ENCODE measurements at places on chromosomes 13 and 19.
A peak's percentile ranks its signal among the peaks of the same experiment; 100 is the strongest.

GRCh38 chr13:67308004-67308772 lies 78.1 kb upstream of the PCDH9 start:
- H3K27me3 ChIP-seq = no peaks in the 10 kb centered on the region
- no peaks in the 10 kb centered on the region for H3K4me1 ChIP-seq
- no peak for ATAC-seq
- H3K27ac ChIP-seq = no peak overlapping the region
- H3K36me3 ChIP-seq = no peaks in the 10 kb centered on the region

DNA sequence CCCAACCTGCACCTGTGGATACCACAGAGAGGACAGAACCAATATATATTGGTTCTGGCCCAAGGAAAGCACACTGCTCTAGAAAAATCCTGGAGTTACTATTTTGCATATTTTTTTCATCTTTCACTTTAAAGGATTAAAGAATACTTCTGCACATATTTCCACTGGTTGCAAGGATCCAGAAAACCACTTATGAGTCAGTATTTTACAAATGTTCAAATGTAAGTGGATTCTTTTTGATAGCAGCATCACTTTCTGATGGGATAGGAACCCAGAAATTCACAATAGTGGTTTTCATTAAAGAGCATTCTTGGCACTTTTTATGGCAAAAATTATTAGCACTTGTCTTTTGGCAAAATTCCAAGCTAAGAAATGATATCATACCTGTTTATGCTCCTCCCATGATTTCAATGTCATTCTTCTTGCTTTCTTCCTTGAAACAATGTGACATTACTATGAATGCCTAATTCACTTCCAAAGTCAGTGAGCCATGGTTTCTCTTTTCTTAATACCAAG lies 38.2 kb downstream of the MZT1 start:
- peaks cover 4% of the 10 kb centered on the region for H3K27me3 ChIP-seq
- ATAC-seq = no peak
- H3K27ac ChIP-seq = no peak overlapping the region
- no peak overlapping the region for H3K4me3 ChIP-seq
- H3K4me1 ChIP-seq = no peaks in the 10 kb centered on the region

DNA sequence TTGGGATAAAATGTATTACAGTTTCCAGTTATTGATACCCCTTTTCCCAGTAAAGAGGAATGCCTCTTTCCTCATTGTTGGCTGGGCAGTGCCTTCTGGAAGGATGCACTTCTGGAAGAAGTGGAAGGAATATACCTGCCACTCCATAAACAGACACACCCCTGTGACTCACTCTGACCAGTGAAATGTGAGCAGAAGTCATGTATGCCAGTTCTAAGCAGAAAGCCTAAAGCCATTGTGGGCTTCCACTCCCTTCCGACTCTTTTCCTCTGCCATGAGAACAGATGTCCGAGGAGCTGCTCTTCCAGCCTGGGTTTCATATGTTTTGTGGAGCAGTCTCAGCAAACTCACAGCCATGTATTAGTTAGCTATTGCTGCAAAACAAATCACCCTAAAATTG lies 166.1 kb upstream of the SERP2 start:
- H3K27me3 ChIP-seq = no peaks in the 10 kb centered on the region
- no peak overlapping the region for H3K27ac ChIP-seq
- H3K36me3 ChIP-seq = no peaks in the 10 kb centered on the region
- peaks cover 12% of the 10 kb centered on the region for H3K4me1 ChIP-seq
- no peak overlapping the region for H3K4me3 ChIP-seq
- ATAC-seq = no peak

DNA sequence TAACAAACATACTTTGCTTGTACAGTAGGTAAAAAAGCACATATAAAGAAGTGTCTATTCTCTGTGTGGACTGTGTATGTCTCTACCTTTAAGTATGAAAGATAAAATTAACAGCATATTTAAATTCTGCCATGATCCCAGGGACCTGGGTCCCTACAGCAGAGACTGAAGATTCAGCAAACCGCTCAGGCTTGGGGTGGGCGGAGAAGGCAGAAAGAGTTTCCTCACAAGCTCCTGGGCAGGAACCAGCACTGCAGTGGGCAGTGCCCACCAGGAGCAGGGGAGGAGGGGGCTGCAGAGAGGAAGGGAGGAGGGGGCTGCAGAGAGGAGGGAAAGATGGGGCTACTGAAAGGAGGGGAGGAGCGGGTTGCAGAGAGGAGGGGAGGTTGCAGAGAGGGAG lies 44.6 kb upstream of the GRTP1 start:
- H3K27ac ChIP-seq = peak overlapping the region; percentile 4
- ATAC-seq = no peak
- no peak overlapping the region for H3K4me3 ChIP-seq
- peaks cover 13% of the 10 kb centered on the region for H3K4me1 ChIP-seq
- H3K27me3 ChIP-seq = peaks cover 41% of the 10 kb centered on the region
- no peaks in the 10 kb centered on the region for H3K36me3 ChIP-seq

DNA sequence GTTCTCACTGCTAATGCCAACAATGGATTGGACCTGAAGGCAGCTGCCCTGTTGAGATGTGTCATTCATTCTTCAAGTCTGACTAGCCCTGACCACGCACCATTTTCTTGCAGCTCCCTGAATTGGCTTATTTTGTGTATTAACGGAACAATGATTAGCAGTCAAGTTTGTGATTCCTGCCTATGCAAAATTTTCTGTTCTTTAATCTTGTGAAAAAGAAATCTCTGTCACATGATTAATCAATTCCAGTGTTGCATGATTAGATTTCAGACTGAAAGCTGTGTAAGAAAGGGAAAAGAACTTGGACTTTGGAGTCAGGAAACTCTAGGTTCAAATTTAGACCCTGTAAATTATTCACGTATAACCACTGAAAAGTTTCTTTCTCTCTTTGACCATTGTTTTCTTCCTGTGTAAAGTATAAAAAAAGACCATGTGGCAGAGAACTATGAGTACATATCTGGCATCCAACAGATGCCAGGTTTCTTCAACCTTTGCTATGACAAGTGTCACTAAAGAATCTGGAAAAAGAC lies 64.5 kb upstream of the SLC10A2 start:
- no peaks in the 10 kb centered on the region for H3K36me3 ChIP-seq
- H3K4me3 ChIP-seq = no peak overlapping the region
- no peaks in the 10 kb centered on the region for H3K4me1 ChIP-seq
- peaks cover 5% of the 10 kb centered on the region for H3K27me3 ChIP-seq
- H3K27ac ChIP-seq = no peak overlapping the region

DNA sequence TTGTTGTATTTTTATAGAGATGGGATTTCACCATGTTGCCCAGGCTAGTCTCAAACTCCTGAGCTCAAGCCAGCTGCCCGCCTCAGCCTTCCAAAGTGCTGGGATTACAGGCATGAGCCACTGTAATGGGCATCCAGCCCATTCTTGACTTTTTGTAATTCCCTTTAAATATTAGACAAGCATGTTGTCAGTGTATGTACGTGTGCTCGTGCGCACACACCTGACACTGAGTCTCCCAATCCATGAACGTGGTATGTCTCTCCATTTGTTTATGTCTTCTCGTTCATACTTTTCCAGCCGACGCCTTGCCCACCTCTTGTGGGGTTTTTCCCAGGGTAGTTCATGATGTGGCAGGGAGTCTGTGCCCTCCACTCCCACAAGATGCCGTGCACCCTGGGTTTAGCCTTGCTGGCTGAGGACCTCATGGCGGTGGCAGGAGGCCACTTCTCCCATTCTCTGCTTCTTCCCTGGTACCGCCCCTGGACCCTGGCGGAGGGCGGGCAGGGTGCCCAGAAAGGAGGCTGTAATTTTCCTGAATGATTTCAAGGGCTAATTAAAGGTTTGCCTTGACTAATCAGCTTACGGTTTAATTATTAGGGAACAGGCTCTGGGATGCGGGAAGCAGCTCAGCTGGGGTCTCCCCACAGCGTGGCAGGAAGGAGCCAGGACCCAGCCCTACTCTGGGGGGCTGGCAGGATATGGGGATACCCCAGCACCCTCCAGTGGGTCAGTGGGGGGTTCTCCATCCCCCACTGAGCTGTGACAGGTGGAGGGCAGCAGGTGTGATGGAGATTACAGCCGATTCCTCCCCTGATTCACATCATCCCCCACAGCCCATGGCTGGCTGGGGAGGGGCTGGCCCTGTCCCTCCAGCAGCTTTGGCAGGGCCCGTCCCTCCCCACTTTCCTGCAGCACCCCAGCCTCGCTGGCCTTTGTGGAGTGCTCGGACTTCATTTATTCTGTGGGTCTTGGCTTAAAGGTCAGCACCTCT lies 12.9 kb downstream of the PAK4 start:
- H3K4me3 ChIP-seq = no peak overlapping the region
- peaks cover 24% of the 10 kb centered on the region for H3K4me1 ChIP-seq
- no peak for ATAC-seq
- no peak overlapping the region for H3K27ac ChIP-seq

DNA sequence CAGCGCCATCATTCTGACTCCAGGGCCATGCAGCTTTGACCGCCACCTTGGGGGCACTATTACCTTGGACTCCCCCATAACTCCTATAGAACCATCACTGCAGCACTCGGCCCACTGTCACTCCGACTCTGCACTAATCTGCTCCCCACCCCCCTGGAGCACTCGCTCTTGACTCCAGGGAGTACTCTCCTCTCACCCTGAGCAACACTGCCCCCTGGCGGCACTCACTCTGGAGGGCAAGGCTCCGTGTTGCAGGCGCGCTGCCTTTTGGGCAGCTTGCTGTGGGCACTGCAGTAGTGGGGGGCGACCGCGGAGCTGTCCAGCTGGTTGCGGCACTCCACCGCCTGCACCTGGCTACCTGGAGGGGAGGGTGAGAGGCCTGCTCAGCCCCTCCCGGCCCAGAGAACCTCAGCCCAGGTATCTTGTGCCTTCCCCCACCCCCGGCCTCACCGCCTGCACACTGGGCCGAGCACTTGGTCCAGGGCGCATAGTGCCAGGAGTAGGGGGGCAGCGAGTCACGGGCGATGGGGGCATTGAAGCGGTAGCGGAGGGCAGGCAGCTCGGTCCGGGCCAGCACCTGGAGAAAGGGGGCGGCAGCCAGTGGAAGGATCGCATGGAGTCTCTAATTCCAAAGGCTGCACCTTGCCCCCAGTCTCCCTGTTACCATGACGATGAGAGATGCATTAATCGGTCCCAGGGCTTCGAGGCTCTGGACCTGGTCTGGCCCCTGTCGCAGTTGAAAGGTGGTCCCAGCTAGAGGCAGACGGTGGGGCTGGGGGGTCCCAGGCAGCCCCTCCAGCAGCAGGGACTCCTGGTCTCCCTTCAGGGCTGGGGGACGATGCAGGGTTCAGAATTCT lies 8.9 kb upstream of the MYO1F start:
- no peaks in the 10 kb centered on the region for H3K27me3 ChIP-seq
- H3K4me3 ChIP-seq = no peak overlapping the region
- peaks cover 65% of the 10 kb centered on the region for H3K36me3 ChIP-seq

- H3K4me1 ChIP-seq = peaks cover 26% of the 10 kb centered on the region
- no peak overlapping the region for H3K27ac ChIP-seq
- ATAC-seq = no peak
- H3K36me3 ChIP-seq = no peaks in the 10 kb centered on the region
- H3K27me3 ChIP-seq = no peaks in the 10 kb centered on the region
These were observed 92.7 kb downstream of the LHFPL6 start for GRCh38 chr13:39510316-39510695.

- H3K36me3 ChIP-seq = no peaks in the 10 kb centered on the region
- H3K4me3 ChIP-seq = no peak overlapping the region
- H3K27ac ChIP-seq = no peak overlapping the region
- peaks cover 1% of the 10 kb centered on the region for H3K4me1 ChIP-seq
These were observed 174.6 kb downstream of the COL4A1 start for GRCh38 chr13:110132225-110132982.

- no peak for ATAC-seq
- peaks cover 13% of the 10 kb centered on the region for H3K4me1 ChIP-seq
- H3K27me3 ChIP-seq = no peaks in the 10 kb centered on the region
- no peak overlapping the region for H3K4me3 ChIP-seq
- H3K36me3 ChIP-seq = peaks cover 29% of the 10 kb centered on the region
These were observed 6.0 kb downstream of the ZNF564 start for GRCh38 chr19:12545267-12545666.

DNA sequence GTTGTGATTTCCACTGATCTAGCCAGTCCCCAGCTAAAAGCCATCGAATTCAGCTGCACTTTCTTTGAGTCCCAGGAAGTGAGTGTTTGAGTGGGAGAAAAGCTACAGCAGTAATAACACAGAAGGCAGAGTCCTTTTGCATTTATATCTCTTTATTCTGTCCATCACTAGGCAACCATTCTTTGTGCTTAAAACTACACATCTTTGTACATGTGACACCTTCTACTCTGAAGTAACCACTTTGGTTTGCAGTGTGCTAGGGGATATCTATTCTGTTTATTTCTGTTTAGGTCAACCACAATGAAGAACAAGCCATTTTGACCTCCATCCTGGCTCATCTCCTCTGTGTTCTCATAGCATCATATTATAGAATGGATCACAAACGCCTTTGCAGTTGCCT lies 226.0 kb upstream of the SERP2 start:
- no peak overlapping the region for H3K27ac ChIP-seq
- no peaks in the 10 kb centered on the region for H3K27me3 ChIP-seq
- ATAC-seq = no peak
- no peak overlapping the region for H3K4me3 ChIP-seq
- no peaks in the 10 kb centered on the region for H3K36me3 ChIP-seq

DNA sequence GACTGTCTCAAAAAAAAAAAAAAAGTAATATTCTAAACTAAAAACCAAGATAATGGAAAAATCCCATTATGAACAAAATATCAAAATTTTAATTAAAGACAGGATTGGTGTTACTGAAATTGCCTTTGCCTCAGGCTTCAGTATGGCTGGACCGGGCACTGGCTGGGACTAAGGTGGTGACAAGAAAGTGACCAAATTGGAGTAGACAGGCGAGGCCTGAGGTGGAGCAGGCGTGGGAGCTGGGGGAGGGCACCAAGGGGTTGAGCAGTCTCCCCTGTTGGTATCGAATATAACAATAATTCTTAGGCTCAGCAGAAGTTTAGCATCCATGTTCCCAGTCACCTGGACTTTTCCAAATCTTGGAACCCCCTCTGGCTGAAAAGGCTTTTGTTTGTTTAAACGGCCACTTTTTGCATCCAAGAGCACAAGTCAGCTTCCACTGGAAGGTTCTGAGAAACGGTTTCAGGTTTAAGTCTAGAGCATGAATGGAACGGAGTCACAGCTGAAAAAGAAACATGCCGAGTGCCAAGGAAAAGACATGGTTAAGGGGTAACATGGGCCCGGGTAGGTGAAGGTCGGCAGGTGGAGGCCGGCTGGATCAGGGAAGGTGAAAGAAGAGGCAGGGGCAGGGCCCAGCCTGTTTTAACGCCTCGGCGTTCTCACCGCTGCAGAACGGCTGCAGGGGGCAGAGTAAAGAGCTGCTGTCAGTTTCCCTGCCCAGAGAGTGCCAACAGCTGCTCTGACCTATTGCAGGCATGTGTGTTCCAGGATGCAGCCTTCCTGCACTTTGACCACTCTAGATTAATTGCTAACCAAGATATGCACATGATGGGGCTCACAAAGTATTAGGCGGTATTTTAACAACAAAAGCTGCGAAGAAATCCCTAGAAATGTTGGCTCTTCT lies 104.4 kb downstream of the TM9SF2 start:
- peaks cover 19% of the 10 kb centered on the region for H3K4me1 ChIP-seq
- no peaks in the 10 kb centered on the region for H3K36me3 ChIP-seq
- no peaks in the 10 kb centered on the region for H3K27me3 ChIP-seq
- H3K27ac ChIP-seq = no peak overlapping the region

- no peak overlapping the region for H3K4me3 ChIP-seq
- no peaks in the 10 kb centered on the region for H3K36me3 ChIP-seq
- peak overlapping the region; percentile 68 for H3K27ac ChIP-seq
- peaks cover 30% of the 10 kb centered on the region for H3K4me1 ChIP-seq
These were observed 69.8 kb downstream of the LRCH1 start for GRCh38 chr13:46622630-46623256.

- peaks cover 31% of the 10 kb centered on the region for H3K4me1 ChIP-seq
- no peaks in the 10 kb centered on the region for H3K36me3 ChIP-seq
- H3K27me3 ChIP-seq = peaks cover 38% of the 10 kb centered on the region
- no peak for ATAC-seq
These were observed 391 bp downstream of the KLF1 start for GRCh38 chr19:12886651-12886968.

- no peak for ATAC-seq
- peaks cover 36% of the 10 kb centered on the region for H3K4me1 ChIP-seq
- H3K4me3 ChIP-seq = no peak overlapping the region
- H3K27ac ChIP-seq = no peak overlapping the region
These were observed 12.3 kb upstream of the KATNAL1 start for GRCh38 chr13:30319655-30320054.
